Spleen (tissue), 13 donors: ENCODE measurements at places on chromosomes 3 and 15. TPM values are rescaled to one million over a fixed set of nuclear protein-coding genes. Genes with fewer than 3 reads are reported as not detected.

DNA sequence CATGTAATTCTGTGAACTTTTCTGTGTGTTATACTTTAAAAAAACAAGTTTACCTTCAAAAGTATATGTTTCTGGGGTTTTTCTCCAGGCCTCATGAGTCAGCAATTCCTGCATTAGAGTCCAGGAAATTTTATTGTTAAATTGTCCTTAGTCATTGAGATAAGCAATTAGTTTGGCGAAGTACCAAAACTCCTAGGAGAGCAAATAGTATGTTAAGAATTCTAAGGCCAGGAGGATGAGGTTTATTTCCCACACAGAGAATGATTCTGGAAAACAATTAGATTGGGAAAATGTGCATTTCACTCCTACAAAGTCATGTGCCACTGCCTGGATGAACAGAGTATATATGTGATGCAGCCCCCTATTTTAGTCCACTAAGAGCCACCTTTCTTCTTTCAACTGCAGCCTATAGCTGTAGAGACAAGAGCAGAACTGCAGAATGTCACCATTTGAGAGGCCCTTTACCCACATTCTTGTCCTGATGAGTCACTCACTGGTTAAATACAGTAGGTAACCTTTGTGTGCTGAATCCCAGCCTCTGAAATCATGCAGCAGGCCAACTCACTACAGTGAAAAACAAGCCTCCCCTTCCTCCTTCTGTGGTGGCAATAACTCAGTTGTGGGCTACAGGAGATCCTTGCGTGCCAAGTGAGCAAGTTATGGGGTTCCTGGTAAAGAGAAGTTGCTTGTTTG, 452.8 kb upstream of the THBS1 start:
- H3K36me3 ChIP-seq, result no peaks in the 10 kb centered on the region
- DNase-seq, result no peak
- H3K27ac ChIP-seq, result no peak overlapping the region
- no peaks in the 10 kb centered on the region for H3K4me1 ChIP-seq
- H3K4me3 ChIP-seq, result no peak overlapping the region

- no peak for DNase-seq
- no peaks in the 10 kb centered on the region for H3K27me3 ChIP-seq
- no peak overlapping the region for H3K27ac ChIP-seq
- H3K36me3 ChIP-seq, result no peaks in the 10 kb centered on the region
- no peak overlapping the region for H3K4me3 ChIP-seq
Observed at GRCh38 chr3:111613294-111613693, 18.1 kb upstream of the ZBED2 start.

DNA sequence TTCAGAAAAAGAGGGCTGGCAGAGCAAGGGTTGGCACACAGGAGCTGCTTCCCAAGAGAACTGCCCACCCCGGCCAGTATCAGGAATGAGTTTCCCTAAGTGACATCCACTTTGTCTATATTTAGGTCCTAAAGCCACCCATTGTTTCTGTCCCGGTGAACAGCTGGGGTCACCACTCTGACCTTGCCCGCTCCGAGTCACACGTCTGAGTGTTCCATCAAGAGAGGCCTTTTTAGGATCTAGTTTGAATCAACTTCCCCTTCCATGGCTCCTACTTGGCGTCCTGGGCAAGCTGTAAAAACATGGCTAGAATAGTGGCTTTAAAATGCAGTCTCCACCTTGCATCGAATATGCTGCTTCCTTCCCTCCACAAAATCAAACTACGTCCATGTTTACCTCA, 109.6 kb upstream of the ARHGEF3 start:
- no peak for DNase-seq
- H3K36me3 ChIP-seq, result no peaks in the 10 kb centered on the region
- H3K4me1 ChIP-seq, result no peaks in the 10 kb centered on the region
- no peak overlapping the region for H3K27ac ChIP-seq
- H3K27me3 ChIP-seq, result no peaks in the 10 kb centered on the region

TGM5 gene
- 0.02 TPM for polyA plus RNA-seq

PODXL2 gene
- 2.7 TPM for polyA plus RNA-seq
